ENCODE measurements at places on chromosomes 3 and 15. TPM values are rescaled to one million over a fixed set of nuclear protein-coding genes. Genes with fewer than 3 reads are reported as not detected.
A peak's percentile ranks its signal among the peaks of the same experiment; 100 is the strongest.

The ATP13A4 gene
- 1.2 TPM for total RNA-seq

The NAALADL2 gene
- 4.0 TPM for total RNA-seq

The ADGRG7 gene
- total RNA-seq: 4.2 TPM

The CNTN4 gene
- total RNA-seq: 51.3 TPM

The ARPIN gene
- 13.3 TPM for total RNA-seq

The CCR2 gene
- total RNA-seq: not detected

The ROBO2 gene
- total RNA-seq: 0.09 TPM

The THBS1 gene
- total RNA-seq: 342 TPM

The PRICKLE2 gene
- 6.0 TPM for total RNA-seq

The INSYN1 gene
- 0.41 TPM for total RNA-seq

The CCDC51 gene
- total RNA-seq: 48.9 TPM

The AKAP13 gene
- 48.3 TPM for total RNA-seq

The ACTC1 gene
- total RNA-seq: not detected

The SNX22 gene
- total RNA-seq: 1.2 TPM

The PLS1 gene
- 23.6 TPM for total RNA-seq

The FETUB gene
- total RNA-seq: 0.30 TPM

The CPNE4 gene
- not detected for total RNA-seq

- DNase-seq: no peak
These were observed 304.7 kb downstream of the SUCLG2 start for GRCh38 chr3:67349551-67350174.

- no peak for DNase-seq
These were observed 691.5 kb upstream of the ARPP21 start for GRCh38 chr3:34947834-34948233.

GRCh38 chr15:68223171-68223570 lies 6.4 kb downstream of the CLN6 start:
- peak; percentile 3 for DNase-seq

DNA sequence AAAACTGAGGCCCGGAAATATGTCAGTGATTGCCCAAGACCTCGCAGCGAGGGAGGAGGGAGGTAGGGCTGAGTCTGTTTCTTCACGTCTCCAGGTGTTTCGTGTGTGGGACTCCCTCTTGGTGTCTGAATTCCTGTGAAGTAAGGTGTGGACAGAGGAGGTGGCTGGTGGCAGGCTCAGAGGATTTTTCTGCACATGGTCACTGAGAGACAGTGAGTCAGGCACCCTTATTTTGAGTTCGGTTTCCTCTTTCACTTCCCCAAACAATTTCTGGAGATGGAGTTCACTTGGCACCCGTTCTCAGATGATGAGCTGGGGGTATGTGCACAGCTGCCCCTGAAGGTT lies 46.3 kb upstream of the VPS8 start:
- DNase-seq: no peak

GRCh38 chr3:29324180-29324651 lies 43.3 kb downstream of the RBMS3 start:
- DNase-seq: no peak

DNA sequence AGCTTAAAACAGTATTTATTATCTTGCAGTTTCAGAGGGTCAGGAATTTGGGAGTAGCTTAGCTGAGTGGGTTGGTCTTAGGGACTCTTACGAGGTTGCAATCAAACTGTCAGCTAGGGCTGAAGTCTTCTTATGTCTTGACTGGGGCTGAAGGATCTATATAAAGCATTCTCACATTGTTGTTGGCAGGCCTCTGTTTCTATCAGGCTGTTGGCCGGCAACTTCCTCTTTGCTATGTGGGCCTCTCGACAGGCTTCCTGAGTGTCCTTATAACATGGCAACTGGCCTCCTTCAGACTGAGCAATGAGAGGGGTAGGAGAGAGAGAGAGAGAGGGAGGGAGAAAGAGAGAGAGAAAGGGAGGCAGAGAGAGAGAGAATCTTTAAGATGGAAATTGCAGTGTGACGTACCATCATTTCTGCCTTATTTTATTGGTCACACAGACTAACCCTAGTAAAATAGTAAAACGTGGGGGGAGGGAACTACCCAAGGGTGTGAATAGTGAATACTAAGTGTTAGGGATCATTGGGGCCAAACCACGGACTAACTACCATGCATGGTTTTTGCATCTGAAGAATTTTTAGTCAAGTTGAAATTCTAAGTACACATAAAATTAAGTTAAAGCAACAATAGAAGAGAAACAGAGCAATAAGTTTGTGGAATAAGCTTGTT lies 16.1 kb downstream of the FGF7 start:
- no peak for DNase-seq

DNA sequence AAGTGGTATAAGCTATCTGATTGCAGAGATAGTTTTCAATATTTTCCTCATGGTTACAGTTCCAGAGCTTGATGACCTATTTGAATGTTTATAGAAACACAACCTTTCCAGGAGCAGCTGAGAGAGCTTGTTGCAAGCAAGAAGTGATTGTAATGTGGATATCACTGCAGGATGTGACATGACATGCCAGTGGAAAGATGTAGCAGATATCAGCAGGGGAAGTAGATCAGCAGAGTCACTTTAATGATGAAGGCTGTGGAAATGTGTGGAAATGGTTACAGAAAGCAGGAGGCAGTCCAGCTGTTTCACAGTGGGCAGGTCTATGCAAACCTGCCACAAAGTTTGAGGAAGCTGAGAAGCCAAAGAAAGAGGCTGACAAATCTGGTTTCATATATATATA lies 21.0 kb downstream of the TMEM158 start:
- DNase-seq: no peak

- no peak for DNase-seq
These were observed 24.3 kb downstream of the ARHGAP11B start for GRCh38 chr15:30650012-30650929.

DNA sequence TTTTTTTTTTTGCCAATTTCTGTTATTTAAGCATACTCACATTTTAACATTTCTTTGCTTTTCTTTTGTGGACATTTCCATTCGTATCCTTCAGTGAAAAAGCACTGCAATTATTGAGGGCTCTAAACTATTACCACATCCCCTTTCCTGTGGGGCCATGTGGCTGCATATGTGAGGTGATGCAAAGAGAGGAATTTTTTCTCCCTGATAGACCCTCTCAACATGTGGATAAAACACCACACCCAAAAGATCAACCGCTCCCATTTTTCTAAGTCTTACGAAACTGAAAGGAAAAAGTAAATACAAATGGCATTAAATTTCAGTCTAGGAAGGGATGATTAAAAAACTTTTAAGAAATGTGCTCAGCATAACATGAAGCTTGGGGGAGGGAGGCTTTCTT lies 68.8 kb downstream of the DNAJC13 start:
- no peak for DNase-seq

DNA sequence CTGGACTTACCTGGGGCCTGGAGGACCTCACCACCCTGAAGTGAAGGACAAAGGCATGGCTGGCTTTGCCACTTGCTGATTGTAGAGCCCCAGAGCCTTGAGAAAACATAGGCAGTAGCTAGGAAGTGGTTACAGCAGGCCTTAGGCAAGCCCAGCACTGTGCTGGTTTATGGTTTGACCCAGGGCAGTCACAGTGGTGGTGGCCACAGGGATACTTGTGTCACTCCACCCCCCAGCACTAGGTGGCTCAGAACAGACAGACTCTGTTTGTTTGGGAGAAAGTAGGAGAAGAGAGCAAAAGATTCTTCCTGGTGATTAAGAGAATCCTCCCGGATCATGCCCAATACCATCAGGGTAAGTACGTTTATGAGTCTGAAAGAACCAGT lies 13.2 kb upstream of the COL8A1 start:
- DNase-seq: no peak

GRCh38 chr3:56684029-56684428 lies 964 bp upstream of the TASOR start:
- DNase-seq: peak; percentile 6

GRCh38 chr3:157103280-157103679 lies 56.7 kb downstream of the CCNL1 start:
- no peak for DNase-seq

- DNase-seq: no peak
These were observed 562 bp downstream of the ADGRG7 start for GRCh38 chr3:100609963-100610362.

DNA sequence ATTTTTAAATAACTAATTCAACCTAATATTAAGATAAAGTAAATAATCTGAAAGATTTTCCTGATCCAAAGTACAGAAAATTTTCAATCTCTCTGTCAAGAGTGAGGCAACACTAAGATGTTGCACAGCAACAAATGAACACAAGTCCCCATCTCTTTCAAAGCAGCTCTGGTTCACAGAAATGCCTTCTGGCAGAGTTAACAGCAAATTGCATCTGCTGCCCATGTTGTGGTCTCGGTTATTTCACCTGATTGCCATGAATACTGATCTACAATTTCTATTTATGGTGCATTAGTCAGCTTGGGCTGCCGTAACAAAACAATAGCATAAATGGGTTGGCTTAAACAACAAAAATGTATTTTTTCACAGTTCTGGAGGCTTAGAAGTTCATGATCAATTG lies 167.3 kb downstream of the BCHE start:
- no peak for DNase-seq

GRCh38 chr3:33096093-33096868 lies 665 bp downstream of the GLB1 start:
- DNase-seq: no peak

- no peak for DNase-seq
These were observed 40.6 kb downstream of the SLC25A26 start for GRCh38 chr3:66261355-66261754.

DNA sequence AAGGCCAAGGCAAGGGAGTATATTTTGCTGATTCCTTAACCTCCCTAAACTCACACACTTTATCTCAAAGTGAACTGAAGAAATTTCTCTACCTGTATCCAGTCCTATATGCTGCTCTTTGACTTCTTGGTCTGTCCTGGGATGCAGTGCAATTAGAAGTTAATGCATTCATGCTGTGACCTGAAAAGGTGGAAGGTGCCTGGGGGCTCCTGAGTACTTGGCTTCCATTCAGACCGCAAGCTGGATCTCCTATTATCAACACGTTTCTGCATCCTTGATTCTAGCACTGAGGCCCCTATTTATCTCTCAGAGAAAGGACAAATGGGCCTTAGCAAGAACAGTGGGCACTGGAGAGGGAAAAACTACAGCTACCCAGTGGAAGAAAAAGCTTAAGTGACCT lies 17.7 kb upstream of the CADPS start:
- no peak for DNase-seq

- DNase-seq: no peak
These were observed 83.0 kb downstream of the OTOL1 start for GRCh38 chr3:161579395-161580126.

DNA sequence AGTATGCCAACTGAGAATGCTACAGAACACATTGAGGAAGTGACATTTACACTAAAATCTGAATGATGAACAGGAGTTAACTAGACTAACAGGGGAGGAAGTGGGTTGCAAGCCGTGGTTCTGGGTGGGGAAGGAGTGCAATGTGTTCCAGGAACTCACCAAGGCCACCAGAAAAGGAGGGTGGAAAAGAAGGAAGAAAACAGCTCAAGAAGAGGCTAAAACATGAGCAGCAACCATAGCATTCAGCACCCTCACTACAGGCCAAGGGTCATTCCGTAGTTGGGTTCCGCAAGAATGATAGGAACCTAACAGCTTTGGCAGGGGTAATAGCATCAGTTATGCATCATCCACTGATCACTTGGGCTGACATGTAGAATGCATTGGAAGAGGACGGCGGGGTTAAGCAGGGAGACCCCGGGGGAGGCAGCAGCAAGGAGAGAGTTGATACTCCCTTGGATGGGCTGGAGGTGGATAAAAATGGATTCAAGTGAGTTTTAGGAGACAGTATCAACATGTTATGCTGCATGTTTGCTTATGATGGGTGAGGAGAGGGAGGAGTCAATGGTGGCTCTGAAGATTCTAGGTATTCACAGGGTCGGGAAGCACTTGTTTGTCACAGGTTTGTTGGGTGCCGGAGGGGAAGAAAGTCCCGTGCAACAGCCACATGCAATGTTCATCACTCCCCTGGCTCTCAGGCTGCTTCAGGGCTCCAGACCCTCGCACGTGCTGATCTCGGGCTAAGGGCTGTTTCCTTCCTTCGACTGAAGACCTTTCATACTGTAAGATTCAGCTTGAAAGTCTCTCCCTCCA lies 53.2 kb downstream of the LIPC start:
- no peak for DNase-seq

- no peak for DNase-seq
These were observed 54.2 kb upstream of the SPATA12 start for GRCh38 chr3:57006179-57006657.

- DNase-seq: peak; percentile 35
These were observed 67.3 kb downstream of the MORC1 start for GRCh38 chr3:109050591-109051167.

DNA sequence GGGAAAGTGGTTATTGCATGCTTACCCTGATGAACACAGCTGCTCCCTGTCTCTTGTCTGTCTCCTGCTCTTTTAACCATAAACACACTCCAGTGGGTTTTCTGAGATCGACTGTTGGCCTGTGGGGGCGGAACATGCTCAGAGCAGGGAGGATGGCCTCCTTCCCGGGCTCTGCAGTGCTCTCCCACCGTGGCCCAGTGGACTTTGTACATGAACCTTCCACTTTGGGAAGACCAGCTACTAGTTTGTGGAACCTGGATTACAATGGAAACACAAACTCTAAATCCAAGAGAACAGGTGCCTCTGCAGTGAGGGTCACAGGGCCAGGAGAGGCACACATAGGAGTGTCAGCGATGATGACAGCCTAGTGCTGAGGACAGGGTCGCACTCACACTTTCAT lies 56.5 kb downstream of the KLF13 start:
- no peak for DNase-seq

- DNase-seq: no peak
These were observed 28.8 kb downstream of the GOLGA6A start for GRCh38 chr15:74053517-74053916.

- peak; percentile 12 for DNase-seq
These were observed 619 bp downstream of the TTBK2 start for GRCh38 chr15:42919799-42920518.

GRCh38 chr3:37402351-37402750 lies 228.0 kb upstream of the LRRFIP2 start:
- no peak for DNase-seq

- no peak for DNase-seq
These were observed 34.7 kb upstream of the TUBGCP5 start for GRCh38 chr15:23073890-23074646.

- peak; percentile 68 for DNase-seq
These were observed 959 bp downstream of the SFMBT1 start for GRCh38 chr3:53044711-53045517.

GRCh38 chr3:146164071-146164470 lies 3.1 kb upstream of the PLOD2 start:
- DNase-seq: no peak
